ENCODE measurements at places on chromosomes 5 and 9. TPM values are rescaled to one million over a fixed set of nuclear protein-coding genes. Genes with fewer than 3 reads are reported as not detected.

GRCh38 chr9:87694236-87694755 is 31.6 kb upstream of the CTSL start:
- DNase-seq: no peak

GRCh38 chr5:142746532-142747433 is 23.4 kb upstream of the ARHGAP26 start:
- DNase-seq: no peak

GRCh38 chr5:157582731-157583620 is 7.4 kb upstream of the ADAM19 start:
- DNase-seq: no peak

DNA sequence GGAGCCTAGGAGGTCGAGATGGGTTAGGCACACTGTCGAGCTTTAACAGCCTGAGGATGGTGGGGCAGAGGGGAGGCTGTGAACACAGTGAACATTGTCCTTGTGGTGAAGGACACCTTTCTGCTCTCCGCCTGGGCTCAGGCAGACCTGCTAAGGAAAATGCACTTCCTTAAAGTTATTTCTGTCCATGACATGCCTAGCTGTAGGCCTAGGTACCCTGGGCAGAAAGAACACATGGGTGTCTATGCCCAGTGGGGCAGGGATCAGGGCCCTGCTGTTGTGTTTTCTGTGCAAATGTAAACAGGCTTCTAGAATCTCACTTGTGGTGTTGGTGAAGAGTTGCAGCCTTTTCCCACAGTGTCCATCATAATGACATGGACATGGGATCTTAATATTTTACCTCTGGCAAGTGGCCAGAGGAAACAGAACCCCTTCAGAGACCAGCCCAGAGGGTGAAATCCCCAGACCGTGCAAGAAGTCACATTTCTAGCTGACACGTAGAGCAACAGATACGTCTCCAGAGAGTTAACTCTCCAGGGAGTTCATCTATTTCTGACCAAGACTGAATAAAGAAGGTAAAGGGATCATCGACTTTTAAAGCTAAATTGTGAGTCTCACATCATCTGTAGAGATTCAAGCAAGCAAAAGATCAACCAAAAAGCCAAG is 79.2 kb downstream of the C9orf152 start:
- no peak for DNase-seq

GRCh38 chr5:132883261-132883834 is 9.9 kb downstream of the LEAP2 start:
- peak; percentile 68 for DNase-seq

- DNase-seq: no peak
These were observed 2.1 kb upstream of the OGN start for GRCh38 chr9:92406477-92406876.

DNA sequence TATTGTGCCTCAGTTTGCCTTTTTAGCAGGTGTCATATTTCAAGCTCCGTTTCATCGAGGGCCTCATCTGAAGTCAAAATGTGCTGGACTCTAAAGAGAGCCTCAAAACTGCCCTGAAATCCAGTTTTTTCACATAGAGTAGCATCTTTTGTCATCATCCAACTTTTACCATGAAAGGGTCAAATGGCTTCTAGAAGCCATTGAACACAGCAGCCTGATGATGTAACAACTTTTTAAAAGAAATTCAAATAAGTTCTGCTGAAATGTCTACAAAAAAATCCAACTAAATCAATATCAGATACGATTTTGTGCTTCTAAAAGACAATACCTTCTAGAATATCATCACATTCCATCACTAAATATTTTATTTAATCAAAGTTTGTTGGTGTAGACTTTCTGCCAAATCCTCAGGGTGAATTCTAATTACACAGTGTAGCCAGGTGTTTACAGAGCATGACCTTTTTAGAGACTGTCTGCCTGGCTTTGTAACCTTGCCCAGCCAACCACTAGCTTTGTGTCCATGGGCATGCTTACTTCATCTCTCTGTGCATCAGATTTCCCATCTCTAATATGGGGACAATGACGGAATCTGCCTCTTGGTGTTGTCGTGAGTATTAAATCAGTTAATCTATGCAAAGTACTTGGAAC is 505.0 kb downstream of the EBF1 start:
- no peak for DNase-seq

DNA sequence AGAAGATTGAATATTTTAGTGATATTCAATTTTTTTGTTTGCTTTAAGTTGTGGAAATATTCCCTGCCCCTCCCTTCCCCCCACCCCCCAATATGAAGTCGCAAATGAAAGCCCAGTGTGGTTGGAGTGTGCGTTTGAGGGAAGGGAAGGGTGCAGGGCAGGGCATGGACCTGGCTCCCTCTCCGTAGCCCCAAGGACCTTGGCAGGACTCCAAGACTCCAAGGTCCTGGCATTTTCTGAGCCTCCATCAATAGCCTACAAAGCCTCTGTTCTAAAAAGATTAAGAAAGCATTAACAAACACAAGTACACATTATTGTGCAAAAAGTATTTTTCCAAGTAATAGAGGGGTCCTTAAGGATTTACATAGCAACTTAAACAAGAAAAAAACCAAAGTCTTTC is 38.8 kb upstream of the PTPN3 start:
- DNase-seq: no peak

DNA sequence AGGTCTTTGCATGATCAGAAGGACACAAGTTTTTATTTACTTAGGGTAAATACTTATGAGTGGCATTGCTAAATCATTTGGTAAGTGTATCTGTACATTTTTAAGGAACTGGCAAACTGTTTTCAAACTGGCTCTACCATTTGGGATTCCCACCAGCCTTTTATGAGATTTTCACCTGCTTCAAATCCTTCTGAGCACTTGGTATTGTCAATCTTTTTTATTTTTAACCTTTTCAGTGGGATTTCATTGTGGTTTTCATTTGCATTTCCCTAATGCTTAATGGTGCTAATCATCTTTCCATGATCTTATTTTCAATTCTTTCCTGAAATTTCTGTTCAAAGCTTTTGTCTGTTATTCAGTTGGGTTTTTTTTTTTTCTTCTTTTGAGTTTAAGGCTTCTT is 475.6 kb downstream of the MAN2A1 start:
- no peak for DNase-seq

GRCh38 chr5:3948838-3949237 is 353.2 kb downstream of the IRX1 start:
- no peak for DNase-seq

- no peak for DNase-seq
These were observed 116.8 kb upstream of the COX7C start for GRCh38 chr5:86500947-86501346.

- no peak for DNase-seq
These were observed 30.5 kb upstream of the DAB2IP start for GRCh38 chr9:121620777-121621449.

DNA sequence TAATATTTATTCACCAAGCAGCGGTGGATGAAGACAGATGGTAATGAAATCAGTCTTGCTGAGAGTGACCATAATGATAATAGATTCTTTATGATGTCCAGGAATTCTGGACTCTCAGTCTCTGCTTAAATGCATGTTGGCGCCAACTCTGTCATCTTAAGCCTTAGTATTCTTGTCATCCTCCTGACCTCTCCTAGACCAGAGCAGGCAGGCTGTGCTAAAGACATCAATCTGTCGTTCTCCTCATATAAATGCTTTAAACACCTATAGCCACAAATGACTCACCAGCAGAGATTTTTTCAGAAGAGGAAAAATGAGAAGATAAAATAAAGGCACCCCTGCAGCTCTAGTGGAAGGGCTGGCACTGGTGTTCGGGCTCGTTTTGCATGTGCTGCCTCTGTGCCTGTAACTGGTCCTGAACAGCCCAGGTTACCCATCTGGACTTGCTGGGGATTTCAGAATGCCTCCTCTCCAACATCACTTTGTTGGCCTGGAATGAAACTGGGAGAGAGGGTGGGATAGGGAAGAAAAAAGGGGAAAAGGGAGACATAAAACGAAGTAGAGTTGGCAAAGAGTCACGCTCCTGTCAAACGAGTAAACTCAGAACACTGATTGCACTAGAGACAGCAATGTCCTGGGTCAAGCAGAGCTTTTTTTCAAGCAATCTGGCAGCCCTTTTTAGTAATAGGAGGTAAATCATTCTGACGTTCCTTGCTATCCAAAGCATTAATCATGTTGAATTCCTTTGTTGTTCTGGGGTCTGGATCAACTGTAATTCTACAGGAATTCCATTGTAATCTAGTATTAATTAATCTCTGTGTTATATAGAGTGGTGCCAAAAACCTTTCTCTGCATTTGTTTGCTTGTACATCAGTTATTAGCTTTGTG is 195.5 kb upstream of the CLINT1 start:
- peak; percentile 60 for DNase-seq

- no peak for DNase-seq
These were observed 584.3 kb upstream of the TUSC1 start for GRCh38 chr9:26262421-26263107.

Gene C9orf50
- polyA plus RNA-seq: 1.2 TPM

Gene PCDHA9
- polyA plus RNA-seq: 0.03 TPM

Gene TAF11L5
- not detected for polyA plus RNA-seq

Gene PARP8
- 14.1 TPM for polyA plus RNA-seq

Gene OTULINL
- polyA plus RNA-seq: 10.6 TPM

Gene CCL27
- polyA plus RNA-seq: 0.95 TPM

Gene VCAN
- 366 TPM for polyA plus RNA-seq

Gene CATSPER3
- polyA plus RNA-seq: 1.5 TPM

Gene WNK2
- 23.4 TPM for polyA plus RNA-seq

Gene DNLZ
- polyA plus RNA-seq: 5.9 TPM

Gene HMCN2
- 1.6 TPM for polyA plus RNA-seq
